ENCODE measurements at places on chromosomes 4 and X. TPM values are rescaled to one million over a fixed set of nuclear protein-coding genes. Genes with fewer than 3 reads are reported as not detected.

SHROOM3 gene
- polyA plus RNA-seq = 33.8 TPM

SRPX2 gene
- polyA plus RNA-seq = 15.4 TPM

SPATA4 gene
- 0.11 TPM for polyA plus RNA-seq

SPANXN4 gene
- not detected for polyA plus RNA-seq

NAA11 gene
- polyA plus RNA-seq = not detected

TRIM75 gene
- not detected for polyA plus RNA-seq

STAP1 gene
- 0.26 TPM for polyA plus RNA-seq

UGT2B17 gene
- polyA plus RNA-seq = not detected

CSN1S1 gene
- polyA plus RNA-seq = not detected

EVC2 gene
- polyA plus RNA-seq = 9.5 TPM

TMEM154 gene
- 1.9 TPM for polyA plus RNA-seq

GRCh38 chrX:137748827-137749226 lies 182.9 kb downstream of the ZIC3 start:
- no peak for DNase-seq

GRCh38 chr4:102497986-102498385 lies 3.2 kb upstream of the NFKB1 start:
- no peak for DNase-seq

- DNase-seq = no peak
Observed at GRCh38 chr4:55727746-55728145, 91.6 kb upstream of the NMU start.

DNA sequence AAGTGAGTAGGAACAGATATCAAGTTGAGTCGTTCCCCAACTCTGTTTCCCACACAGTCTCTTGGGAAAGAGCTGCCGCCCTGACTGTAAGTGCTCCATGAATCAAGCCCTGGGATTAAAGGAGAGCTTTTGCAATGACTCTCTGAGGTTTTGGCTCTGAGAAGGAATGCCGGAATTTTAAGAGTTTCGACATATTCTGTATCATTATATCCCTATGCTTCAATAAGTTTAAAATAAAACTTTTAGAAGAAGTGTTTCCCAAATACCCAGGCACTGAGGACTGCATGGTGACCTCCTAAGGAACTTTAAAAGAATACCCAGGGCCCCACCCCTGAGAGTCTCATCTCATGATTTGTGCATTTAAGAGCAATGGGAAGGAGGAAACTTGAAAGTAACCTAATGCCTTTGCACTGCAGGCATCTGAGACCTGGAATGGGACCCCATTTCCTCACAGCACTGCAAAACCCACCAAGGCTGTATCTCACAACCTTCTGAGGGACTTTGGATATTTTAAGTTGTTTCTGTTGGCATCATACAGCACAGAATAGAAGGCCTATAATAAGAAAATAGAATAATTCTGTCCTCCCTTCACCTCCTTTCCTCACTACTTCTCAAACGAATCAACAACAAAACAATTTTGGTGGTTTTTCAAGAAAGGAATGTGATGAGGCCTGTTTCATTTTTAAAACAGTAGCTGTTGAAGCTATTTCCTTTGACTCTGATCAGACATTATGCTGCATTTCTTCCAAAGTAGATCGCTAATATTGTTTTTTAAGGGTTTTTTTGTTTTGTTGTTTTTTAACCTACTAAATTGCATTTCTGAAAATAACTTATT lies 121.2 kb downstream of the GASK1B start:
- DNase-seq = no peak

GRCh38 chr4:115453416-115453815 lies 340.0 kb upstream of the NDST4 start:
- no peak for DNase-seq

- DNase-seq = no peak
Observed at GRCh38 chr4:165699055-165699454, 174.0 kb upstream of the TLL1 start.

GRCh38 chr4:47624031-47624441 lies 139.0 kb downstream of the ATP10D start:
- DNase-seq = no peak

DNA sequence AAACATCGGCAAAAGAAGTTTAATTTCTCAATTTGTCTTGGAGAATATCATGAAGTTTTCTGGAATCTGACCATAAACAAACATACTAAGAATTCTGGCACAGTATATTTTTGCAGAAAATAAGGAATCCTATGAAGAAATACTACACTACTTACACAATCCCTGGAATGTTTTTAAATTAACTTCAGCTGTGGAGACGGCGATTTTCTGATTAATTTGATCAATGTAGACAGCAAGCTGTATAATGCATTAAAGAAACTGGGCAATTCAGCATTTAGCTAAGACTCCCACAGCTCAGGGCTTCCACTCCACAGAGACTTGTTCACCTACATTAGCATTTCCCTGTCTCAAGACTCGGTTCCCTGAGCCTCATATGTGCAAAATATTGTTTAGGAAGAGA lies 12.2 kb downstream of the EGFL6 start:
- no peak for DNase-seq

DNA sequence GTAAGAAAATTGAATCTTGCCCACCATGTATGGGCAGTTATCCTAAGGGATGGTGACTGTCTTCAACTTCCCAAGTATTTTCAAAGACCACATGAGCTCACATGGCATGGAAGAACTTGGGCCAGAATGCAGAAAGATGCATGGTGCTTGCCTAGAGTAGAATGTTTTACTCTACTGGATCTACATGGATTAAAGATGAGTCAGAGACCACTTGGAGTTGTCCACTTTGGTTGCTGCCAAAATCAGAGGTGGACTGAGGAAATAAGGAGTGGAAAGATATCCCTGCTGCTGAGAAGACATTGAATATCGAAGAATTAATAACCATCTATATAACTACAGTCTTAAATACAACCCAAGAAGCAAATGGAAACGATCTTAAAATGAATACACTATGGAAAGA lies 498.1 kb downstream of the NLGN4X start:
- DNase-seq = no peak

DNA sequence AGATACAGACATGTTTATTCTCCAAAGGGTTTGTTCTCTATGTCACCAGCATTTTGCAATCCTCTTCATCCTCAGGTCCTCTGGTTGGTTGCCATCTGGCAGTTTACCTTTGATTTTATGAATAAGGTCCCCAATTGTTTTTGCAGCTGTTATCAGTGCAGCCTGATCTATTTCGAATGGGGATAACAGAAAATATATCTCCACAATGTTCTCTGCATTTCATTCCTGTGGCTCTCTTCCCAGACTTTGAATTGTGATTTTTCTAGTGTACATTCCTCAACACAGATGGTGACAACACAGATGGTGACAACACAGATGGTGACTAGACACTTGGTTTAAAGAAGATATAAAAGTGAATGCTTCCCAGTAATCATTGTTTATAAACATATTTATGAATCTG lies 74.1 kb downstream of the FBXO8 start:
- no peak for DNase-seq

DNA sequence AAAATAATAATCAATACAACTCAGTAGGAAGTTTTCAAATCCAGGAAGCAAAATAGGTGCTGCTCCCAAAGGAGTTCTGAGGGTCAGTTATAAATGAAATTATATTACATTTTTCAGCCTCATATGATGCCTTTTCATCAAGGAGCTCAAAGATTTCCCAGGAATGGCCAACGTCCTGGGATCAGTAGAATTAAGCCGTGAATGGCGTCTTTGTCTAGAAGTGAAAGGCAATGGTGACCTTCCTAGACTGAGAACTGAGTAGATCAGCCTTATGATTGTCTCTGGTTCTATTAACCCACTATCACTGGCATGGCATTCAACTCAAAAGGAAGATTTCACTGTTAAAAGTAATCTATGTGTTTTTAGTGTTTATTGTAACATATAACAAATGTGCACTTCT lies 74.4 kb downstream of the ENOX2 start:
- no peak for DNase-seq

GRCh38 chr4:15488136-15488535 lies 18.5 kb downstream of the CC2D2A start:
- DNase-seq = no peak

DNA sequence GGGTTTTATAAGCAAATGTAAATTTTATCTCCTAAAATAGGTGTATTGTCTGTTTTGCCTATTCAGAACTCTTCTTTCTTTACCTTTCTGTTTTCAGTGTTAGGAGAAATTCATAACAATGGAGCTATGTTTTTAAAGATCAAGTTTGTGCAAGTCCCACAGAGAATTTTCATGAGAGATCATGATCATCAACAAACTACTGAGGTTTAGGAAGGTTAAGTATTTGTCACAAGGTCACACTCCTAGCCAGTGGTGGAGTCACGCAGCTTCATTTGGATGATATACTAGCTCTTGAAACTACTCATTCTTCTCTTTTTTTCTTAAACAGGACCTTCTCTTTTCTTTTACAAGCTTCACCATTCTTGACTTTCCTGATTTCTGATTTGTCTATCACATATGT lies 892.6 kb upstream of the FRG1 start:
- no peak for DNase-seq

DNA sequence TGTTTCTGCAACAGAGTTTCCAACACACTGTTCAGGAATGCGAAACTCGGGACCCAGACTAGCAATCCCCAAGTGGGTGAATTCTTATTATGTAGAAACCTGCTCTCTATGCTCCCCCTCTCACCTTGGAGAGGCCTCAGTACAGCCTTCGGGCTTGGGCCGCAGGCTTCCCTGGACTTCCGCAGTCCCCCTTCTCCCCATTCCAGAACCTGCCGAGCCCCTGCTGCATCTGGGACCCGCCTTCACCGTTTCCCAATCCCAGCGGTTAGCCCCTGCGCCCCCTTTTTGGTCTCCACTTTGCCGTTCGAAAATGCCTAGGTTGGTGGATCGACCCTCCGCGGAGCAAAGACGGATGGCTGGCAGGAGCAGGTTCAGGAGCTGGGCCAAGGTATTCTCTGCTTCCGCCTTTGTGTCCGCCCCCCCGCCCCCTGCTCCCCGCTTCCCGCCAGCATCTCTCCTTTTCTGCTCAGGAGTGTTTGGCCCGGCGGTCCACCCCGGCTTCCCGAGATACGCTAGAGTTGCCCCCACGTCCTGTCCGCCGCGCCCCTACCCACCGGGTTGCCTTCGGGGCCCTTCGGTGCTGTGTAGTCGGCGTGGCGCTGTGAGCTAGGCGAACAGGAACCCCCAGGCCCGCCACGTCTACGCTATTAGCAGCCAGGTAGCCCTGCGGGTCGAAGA lies 11.5 kb downstream of the HAND2 start:
- no peak for DNase-seq

DNA sequence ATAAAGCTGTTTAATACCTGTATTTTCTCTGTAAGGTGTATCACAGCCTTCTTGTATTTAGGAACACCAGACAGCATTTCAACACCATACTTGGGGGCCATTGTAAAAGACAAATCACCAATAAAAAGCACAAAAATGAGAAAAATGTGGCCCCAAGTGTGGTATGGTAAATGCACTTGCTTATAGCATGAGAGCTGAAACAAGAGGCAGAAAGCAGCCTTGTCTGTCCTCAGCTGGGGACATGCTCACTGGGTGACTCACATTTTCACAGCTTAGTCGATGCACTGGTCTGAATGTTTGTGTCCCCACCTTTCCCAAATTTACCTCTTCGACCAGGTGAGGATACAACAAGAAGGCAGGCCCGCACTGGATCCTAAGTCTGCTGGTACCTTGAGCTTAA lies 639.7 kb upstream of the AGA start:
- DNase-seq = no peak

DNA sequence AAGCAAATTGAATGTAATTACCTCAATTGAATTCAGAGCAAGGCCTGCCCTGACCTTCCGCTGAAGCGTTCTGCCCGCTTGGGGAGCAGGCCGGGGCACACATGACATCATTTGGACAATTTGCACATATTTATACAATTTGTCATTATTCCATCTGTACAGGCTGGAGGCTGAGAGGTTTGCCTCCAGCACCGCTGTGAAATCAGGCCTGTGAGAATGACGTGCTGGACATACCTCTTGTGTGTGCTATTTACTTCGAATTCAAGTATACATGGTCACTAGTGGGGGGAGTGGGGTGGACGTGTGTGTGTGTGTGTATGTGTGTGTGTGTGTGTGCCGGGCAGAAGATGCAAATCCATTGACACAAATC lies 285.6 kb downstream of the SHOX start:
- DNase-seq = no peak

GRCh38 chr4:113468165-113469022 lies 293.1 kb downstream of the CAMK2D start:
- DNase-seq = no peak

DNA sequence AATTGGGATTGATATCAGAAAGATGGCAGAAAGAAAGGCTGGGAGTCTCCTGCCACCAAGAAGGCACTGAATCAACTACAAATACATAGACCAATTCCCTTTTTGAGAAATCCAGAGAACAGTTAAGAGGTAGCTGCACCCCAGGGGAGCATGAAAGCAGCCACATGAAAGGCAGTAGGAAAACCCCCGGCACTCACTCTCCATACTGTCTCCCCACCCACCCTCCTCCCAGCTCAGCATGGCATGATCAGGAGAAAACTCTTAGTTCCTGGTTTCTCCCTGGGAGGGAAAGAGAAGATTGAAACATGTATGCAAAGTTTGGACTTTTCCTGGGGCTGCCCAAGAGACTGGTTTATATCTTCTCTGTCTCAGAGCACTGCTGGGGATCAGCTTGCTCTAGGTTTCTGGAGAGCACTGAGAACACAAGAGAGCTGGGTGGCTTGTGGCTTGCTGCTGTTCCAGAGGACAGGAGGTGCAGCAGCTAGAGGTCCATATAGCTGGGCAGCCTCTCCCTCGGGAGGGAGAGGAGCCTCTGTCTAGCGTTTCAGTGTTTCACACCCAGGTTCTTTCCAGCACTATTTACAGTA lies 305.7 kb downstream of the PDGFC start:
- DNase-seq = no peak

GRCh38 chr4:78845472-78845871 lies 69.3 kb downstream of the BMP2K start:
- DNase-seq = no peak

- no peak for DNase-seq
Observed at GRCh38 chr4:184531008-184531407, 56.7 kb upstream of the IRF2 start.

- DNase-seq = no peak
Observed at GRCh38 chrX:84721416-84721815, 219.2 kb upstream of the HDX start.

GRCh38 chr4:180086480-180087190 lies 2156.6 kb upstream of the TENM3 start:
- DNase-seq = no peak

GRCh38 chr4:48669086-48669485 lies 111.0 kb downstream of the FRYL start:
- no peak for DNase-seq

DNA sequence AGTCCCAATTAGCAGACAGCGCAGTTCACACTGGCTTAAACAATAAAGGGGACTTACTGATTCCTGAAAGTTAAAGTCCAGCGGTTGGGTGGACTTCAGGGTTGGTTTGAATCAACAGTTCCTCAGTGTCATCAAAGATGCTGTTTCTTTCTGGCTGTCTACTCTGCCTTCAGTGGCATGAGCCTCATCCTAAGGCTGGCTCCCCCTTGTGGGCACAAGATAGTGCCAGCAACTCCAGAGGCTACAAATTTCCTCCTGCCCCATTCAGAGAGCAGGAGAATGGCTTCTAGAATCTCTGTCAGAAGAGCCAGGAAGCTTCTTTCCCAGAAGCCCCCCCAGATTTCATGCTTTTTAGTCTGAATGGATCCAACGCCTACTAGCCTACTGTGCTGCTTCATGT lies 82.4 kb upstream of the MTM1 start:
- no peak for DNase-seq

GRCh38 chr4:2395584-2395983 lies 22.9 kb downstream of the ZFYVE28 start:
- no peak for DNase-seq

Measured in left renal pelvis (tissue), 4 donors.